Right lobe of liver (tissue), 6 donors: ENCODE measurements at places on chromosomes 11 and 22. TPM values are rescaled to one million over a fixed set of nuclear protein-coding genes. Genes with fewer than 3 reads are reported as not detected.

Gene OR5M11
- not detected for total RNA-seq

Gene SLC5A4
- 0.20 TPM for total RNA-seq

- no peak for DNase-seq
Observed at GRCh38 chr11:45005106-45005505, 54.4 kb upstream of the TP53I11 start.

GRCh38 chr11:70556884-70557741, 158.8 kb downstream of the CTTN start:
- no peak for DNase-seq

DNA sequence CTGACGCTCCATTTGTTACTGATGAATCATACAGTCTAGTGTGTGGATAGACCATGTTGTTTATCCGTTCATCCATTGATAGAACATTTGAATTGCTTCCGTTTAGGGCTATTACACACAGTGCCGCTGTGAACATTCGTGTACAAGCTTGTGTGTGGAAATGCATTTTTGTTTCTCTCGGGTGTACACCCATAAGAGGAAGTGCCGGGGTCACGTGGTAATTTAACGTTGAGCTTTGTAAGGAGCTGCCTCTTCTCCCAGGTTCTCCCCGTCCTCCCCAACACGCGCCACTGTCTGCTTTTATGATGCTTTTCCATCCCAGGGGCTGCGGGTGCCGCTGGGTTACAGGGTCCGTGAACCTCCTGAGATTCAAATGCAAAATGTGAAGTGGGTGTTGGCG, 142.3 kb downstream of the IGLL1 start:
- DNase-seq = no peak
